ENCODE measurements at places on chromosomes 3 and 15.

DNA sequence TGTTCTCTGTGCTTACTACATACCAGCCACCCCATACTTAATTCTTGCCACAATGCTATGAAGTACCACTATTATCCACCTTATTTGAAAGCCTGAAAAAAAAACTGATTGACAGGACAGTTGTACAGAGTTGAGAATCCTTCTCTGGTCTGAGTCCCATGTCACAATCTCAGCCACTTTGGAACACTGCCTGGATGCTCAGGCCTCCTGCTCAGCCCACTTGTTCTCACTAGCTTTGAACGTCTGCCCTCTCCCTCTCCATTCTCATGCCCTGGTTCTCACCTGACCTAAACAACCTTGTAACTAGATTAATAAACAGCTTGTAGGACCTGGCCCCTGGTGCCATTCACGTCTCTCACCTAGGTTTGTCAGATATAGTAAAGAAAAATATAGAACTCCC lies 53.9 kb downstream of the TRIM69 start:
- no peak for DNase-seq

DNA sequence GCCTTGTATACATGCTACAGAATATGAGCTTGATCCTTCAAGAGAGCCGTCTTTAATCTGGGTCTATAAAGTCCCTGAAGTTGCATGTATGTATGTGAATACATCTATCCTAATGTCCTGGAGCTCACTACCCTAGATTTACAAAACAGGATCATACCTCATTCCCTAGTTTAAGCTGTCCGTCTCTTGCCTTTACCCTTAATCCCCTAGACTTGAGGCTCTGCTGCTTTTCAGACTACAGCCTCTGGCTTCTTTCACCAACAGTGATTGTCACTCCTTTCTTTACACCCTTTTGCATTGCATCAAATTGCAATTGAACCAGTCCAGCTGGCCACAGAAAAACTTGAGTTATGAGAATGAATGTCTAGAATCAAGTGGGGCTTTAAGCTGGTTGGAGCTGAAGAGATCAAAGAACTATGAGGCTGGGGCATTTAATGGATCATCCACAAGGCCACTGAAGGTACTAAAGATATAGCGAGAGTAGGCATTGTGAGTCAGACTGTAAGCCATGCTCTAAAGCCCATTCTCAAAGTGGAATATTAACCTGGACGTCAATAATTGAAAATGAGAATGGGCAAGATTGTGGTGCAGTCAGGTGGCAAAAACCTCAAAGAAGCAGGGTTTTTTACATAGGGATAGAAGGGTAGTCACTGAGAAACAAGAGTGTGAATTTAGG lies 12.3 kb upstream of the PLD1 start:
- no peak for DNase-seq

DNA sequence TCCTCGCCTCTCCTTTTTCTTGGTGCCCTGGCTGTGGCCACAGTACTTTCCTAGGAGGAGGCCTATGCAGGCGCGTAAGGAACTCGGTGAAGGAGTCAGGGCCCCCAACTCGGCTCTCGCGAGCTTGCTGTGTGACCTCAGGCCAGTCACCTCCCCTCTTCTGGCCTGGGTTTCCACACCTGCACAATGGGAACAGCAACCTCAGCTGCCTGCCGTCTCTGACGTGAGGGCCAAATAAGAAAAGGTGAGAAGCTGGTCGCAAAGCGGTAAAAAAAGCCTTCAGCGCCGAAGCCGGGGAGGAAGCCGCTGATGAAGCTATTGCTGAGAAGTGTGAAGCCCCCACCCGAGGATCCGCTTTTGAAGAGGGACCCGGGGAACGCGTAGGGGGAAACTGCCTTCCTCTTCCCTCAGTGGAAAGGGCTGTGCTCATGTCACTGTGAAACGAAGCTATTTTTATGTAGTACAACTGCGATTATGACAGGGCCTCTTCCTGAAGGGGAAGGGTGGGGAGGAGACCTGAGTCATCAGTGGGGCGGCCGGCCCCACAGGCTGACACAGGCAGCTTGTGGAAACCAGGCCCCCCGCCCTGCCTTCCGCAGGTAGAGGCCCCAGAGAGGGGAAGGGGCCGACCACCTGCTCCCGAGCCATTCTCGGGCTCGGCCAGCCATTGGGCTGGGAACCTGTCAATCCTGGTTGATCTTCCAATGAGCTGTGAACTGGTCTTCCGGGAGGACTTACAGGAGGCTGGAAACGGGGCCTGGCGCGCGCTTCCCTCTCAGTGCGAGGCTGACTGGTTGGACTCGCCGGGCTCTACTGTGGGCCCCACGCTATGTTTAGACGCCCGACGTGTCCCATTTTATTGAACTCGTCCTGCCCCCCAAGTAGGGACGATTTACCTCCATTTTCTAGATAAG lies 18.0 kb upstream of the ANKDD1A start:
- DNase-seq, result peak; percentile 97

- DNase-seq, result no peak
Measured at GRCh38 chr3:62277986-62278385, 95.4 kb downstream of the FEZF2 start.

- DNase-seq, result no peak
Measured at GRCh38 chr3:124745756-124746155, 15.5 kb downstream of the UMPS start.

Data from stimulated activated CD4-positive, alpha-beta T cell treated with anti-CD3 and anti-CD28 coated beads, Interleukin-15, amount 100 ng/mL, for 48 hours (primary cell).